Trophoblast cell (in vitro differentiated cells and primary cell): ENCODE measurements at places on chromosomes 3 and 15.
A peak's percentile ranks its signal among the peaks of the same experiment; 100 is the strongest.

GRCh38 chr3:50572801-50573371 is 3.6 kb downstream of the HEMK1 start:
- peaks cover 2% of the 10 kb centered on the region for H3K4me1 ChIP-seq
- H3K4me3 ChIP-seq = no peak overlapping the region
- H3K36me3 ChIP-seq = peaks cover 11% of the 10 kb centered on the region
- H3K27ac ChIP-seq = no peak overlapping the region

- H3K36me3 ChIP-seq = no peaks in the 10 kb centered on the region
- H3K4me1 ChIP-seq = peaks cover 23% of the 10 kb centered on the region
- no peak overlapping the region for H3K4me3 ChIP-seq
- H3K27me3 ChIP-seq = no peaks in the 10 kb centered on the region
- H3K27ac ChIP-seq = no peak overlapping the region
- no peak for DNase-seq
Observed at GRCh38 chr3:195900436-195901355, 7.7 kb downstream of the TNK2 start.

DNA sequence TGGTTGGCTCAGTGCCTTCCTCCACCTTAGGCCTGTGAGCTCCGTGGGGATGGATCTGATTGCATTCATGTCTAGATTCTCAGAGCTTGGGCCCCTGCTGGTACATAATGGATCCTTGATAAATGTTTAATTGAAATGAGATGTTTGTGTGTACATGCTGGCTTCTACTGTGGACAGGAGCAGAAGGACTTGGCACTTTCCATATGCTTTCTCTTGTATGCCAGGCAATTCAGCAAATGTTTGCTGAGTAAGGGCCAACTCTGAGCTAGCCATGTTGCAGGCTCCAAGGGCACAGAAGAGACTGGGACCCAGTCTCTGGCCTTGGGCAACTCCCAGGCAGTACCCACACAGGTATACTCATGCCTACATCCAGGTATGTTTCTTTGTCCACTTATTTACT is 67.0 kb downstream of the RAB11A start:
- H3K27ac ChIP-seq = no peak overlapping the region
- H3K4me1 ChIP-seq = no peaks in the 10 kb centered on the region
- no peaks in the 10 kb centered on the region for H3K27me3 ChIP-seq

- DNase-seq = peak; percentile 94
- H3K27ac ChIP-seq = no peak overlapping the region
- peaks cover 11% of the 10 kb centered on the region for H3K36me3 ChIP-seq
- H3K4me1 ChIP-seq = peaks cover 33% of the 10 kb centered on the region
- no peak overlapping the region for H3K4me3 ChIP-seq
Observed at GRCh38 chr3:49415931-49416601, 3.8 kb downstream of the TCTA start.

GRCh38 chr3:4741404-4742307 is 237.6 kb upstream of the BHLHE40 start:
- H3K27me3 ChIP-seq = no peaks in the 10 kb centered on the region
- H3K4me1 ChIP-seq = peaks cover 1% of the 10 kb centered on the region
- H3K27ac ChIP-seq = no peak overlapping the region
- H3K36me3 ChIP-seq = no peaks in the 10 kb centered on the region
- no peak overlapping the region for H3K4me3 ChIP-seq
- DNase-seq = no peak

GRCh38 chr15:62873203-62873602 is 169.3 kb upstream of the TPM1 start:
- H3K27me3 ChIP-seq = no peaks in the 10 kb centered on the region
- H3K4me1 ChIP-seq = peaks cover 20% of the 10 kb centered on the region
- peak overlapping the region; percentile 98 for H3K27ac ChIP-seq
- no peaks in the 10 kb centered on the region for H3K36me3 ChIP-seq
- H3K4me3 ChIP-seq = no peak overlapping the region
- peak; percentile 72 for DNase-seq

DNA sequence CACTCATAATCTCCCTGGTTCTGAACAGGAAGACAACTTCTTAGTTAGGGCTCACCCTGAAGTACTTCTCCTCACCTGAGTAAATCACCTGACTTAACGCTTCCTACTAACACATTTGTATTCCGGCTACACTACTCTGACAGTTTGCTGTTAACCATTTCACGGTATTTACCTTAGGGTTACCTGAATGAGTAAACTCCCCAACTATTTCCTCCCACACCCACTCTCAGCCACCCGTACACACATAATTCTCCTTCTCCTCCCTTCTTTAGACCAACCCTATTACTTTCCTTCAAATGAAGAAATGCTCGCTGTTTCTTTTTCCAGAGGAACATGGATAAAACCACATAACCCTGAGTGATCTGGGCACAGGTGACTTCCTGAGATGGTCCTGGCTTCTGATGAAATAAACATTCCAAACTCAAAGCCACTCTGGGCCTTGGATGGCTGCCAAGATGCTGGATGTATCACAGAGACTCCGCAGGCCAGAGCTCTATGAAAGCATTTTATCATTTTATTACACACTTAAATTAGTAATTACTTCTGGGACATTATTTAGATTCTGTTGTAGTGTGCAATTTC is 183.6 kb upstream of the ATP11B start:
- no peak overlapping the region for H3K4me3 ChIP-seq
- H3K27ac ChIP-seq = no peak overlapping the region
- no peaks in the 10 kb centered on the region for H3K36me3 ChIP-seq
- no peaks in the 10 kb centered on the region for H3K27me3 ChIP-seq
- DNase-seq = no peak

- H3K27ac ChIP-seq = no peak overlapping the region
- no peaks in the 10 kb centered on the region for H3K27me3 ChIP-seq
- H3K4me1 ChIP-seq = no peaks in the 10 kb centered on the region
Observed at GRCh38 chr15:38696109-38696727, 131.6 kb upstream of the RASGRP1 start.
